ENCODE measurements at places on chromosomes 5 and 9. TPM values are rescaled to one million over a fixed set of nuclear protein-coding genes. Genes with fewer than 3 reads are reported as not detected.
A peak's percentile ranks its signal among the peaks of the same experiment; 100 is the strongest.

- peak; percentile 81 for DNase-seq
Measured at GRCh38 chr9:86637515-86637914, 283.3 kb upstream of the TUT7 start.

DNA sequence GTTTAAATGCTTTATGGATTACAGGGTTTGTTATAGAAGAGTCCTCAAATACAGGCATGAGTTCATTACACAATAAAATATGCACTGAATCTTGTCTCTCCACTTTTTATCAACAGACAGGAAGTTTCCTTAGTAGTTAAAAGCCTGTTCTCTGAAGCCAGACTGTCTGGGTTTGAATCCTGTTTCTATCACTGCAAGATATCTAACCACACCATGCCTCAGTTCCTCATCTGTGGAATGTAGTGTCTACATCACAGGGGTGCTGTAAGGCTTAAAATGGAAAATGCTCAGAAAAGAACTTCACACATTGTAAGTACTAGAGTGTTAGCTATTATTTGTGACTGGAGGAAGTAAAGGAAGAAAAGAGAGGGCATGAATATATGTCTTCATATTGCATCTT, 9.3 kb downstream of the LIX1 start:
- no peak for DNase-seq

DNA sequence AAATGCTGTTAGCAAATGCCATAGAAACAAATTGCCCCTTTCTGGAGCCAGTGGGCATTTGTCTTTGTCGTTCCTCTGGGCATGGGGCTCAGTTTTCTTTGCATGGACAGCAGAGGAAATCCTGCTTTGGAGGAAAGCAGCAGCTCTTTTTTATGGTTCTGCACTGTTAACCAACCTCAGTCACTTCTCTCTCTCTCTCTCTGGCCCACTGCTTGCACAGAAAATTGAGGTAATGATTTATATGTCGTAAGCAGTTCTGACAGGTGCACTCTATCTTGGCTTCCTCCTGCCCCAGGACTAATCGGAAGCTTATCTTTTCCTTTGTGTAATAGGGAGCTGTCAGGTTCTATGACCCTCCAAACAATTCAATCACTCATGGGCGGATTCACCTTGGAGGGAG, 159.6 kb upstream of the GPR151 start:
- DNase-seq = no peak

DNA sequence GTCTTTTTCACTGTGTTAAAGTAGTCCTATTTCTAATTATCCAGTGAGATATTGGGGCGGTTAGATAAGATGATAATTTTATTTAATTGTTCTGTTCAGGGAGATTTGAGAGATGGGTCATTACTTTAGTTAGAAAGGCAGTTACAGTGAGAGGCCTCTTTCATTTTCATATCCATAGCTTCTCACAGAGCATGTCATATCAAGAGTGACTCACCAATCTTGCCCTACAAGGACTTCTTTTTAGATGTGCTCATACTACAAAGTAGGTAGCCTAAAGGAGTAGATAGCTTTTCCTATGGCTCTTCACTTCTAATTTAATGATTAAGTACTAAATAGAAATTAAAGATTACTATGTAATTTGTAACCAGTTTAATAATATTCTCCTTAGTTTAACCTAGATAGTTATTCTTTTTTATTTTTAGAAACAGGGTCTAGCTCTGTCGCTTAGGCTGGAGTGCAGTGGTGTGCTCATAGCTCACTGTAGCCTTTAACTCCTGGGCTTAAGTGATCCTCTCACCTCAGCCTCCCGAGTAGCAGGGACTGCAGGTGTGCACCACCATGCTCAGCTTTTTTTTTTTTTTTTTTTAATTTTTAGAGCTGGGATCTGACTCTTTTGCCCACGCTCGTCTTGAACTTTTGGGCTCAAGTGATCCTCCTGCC, 71.0 kb downstream of the FER start:
- no peak for DNase-seq

- no peak for DNase-seq
Measured at GRCh38 chr5:142233083-142234032, 91.5 kb downstream of the SPRY4 start.

- DNase-seq = no peak
Measured at GRCh38 chr9:100640447-100641050, 62.7 kb downstream of the CAVIN4 start.

- DNase-seq = no peak
Measured at GRCh38 chr9:71690689-71691435, 77.5 kb downstream of the CEMIP2 start.

DNA sequence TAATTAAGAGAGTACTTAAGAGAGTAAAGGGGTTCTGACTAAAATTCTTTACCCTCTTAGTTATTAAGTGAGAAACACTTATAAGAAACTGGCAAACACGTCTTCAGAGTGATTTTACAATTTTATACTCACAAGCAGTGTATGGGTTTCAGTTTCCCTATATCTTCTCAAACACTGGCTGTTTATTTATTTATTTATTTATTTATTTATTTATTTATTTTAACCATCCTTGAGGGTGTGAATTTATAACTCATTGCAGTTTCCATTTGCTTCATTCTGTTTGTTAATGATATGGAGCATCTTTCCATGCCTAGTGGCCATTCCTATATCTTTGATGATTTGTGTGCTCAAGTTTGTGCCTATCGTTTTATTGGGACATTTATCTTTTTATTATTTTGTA, 68.0 kb upstream of the SGCD start:
- no peak for DNase-seq

GRCh38 chr5:31078956-31079355, 114.5 kb upstream of the CDH6 start:
- DNase-seq = no peak

- no peak for DNase-seq
Measured at GRCh38 chr9:20363233-20363632, 259.1 kb downstream of the MLLT3 start.

DNA sequence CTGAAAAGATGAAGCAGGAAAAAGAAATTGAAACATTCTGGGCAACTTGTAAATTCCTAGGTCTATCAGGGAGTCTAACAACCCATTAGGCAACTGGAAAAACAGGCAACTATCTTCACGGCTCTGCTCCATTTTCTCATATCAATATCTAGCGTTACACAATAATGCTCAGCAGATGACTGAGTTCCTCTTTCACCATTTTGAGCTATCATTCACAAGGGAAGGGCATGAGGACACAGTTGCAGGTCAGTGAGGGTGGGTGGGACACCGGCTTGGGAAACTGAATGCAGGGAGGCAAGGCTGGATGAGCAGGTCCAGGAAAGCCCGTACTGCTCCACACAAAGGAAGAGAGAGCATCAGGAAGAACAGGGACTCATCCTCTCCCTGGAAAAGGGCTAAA, 67.0 kb downstream of the FRMD3 start:
- DNase-seq = no peak

DNA sequence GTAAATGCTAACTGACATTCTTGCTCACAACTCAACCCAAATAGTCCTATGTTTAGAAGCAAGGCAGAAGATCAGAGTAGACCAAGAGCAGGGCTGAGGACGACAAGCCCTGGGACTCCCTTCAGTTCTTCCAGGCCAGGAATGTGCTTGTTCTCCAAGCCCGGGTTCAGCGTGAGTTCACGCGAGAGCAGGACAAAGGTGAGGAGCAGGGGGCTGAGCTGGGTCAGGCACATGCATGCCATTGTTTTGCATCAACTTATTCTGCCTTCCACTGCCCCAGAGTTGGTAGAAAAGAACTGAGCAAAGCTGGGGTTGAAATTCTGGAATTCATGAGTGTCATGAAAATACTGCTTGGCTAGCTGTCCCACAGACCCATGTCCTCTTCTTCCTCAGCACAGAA, 206.5 kb downstream of the PAX5 start:
- DNase-seq = no peak

DNA sequence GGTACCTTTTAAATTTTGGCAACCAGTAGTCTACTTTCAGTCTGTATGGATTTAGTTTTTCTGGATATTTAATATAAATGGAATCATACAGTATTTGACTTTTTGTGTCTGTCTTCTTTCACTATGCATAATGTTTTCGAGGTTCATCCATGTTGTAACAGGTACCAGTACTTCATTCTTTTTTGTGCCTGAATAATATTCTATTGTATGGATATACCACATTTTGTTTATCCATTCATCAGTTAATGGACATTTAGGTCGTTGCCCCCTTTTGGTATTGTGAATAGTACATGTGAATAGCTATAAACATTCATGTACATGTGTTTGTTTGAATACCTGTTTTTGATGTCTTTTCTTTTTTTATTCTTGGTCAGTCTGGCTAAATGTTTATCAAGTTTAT, 19.1 kb upstream of the TBCA start:
- DNase-seq = no peak

DNA sequence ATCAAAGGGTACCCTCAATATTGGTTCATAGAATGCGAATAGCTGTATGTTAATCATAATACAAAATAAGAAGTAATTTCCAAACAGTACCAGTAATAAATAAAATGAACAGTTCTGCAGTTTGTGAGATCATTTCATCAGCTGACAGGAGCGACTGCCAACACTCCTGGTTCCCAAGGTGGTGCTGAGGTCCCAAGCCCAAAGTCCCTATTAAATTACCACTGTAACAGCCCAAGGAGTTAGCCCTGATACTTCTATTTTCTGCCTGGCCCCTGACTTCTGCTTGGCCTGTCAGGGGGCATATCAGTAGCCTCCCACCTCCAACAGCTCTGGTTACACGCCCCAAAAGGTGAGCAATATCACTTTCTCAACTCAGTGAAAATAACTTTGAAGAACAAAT, 47.1 kb downstream of the ANKH start:
- DNase-seq = no peak

DNA sequence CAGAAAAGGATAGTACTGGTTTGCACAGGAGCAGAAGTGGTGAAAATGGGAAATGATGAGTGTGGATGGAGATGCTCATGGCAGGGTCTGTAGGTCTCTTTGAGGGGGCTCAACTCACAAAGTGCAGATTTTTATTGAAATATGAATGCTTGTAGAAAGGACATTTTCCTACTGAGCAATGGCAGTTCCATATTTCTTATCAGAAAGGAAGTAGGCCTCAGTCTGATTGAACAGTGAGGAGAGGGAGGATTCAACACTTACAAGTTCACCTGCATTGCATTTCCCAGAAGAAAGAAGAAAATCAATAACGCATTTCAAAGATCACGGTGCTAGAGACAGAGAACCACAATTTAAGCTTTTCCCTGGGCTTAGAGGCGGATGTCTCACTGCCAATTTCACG, 49.2 kb downstream of the ANXA2R start:
- DNase-seq = no peak

GRCh38 chr5:109550077-109550476, 139.7 kb upstream of the MAN2A1 start:
- no peak for DNase-seq

- DNase-seq = peak; percentile 61
Measured at GRCh38 chr9:19229595-19230354, 718 bp upstream of the DENND4C start.

- DNase-seq = peak; percentile 96
Measured at GRCh38 chr9:126781186-126782052, 23.4 kb upstream of the ZBTB43 start.

GRCh38 chr9:125183561-125183960, 6.0 kb downstream of the PPP6C start:
- DNase-seq = no peak

DNA sequence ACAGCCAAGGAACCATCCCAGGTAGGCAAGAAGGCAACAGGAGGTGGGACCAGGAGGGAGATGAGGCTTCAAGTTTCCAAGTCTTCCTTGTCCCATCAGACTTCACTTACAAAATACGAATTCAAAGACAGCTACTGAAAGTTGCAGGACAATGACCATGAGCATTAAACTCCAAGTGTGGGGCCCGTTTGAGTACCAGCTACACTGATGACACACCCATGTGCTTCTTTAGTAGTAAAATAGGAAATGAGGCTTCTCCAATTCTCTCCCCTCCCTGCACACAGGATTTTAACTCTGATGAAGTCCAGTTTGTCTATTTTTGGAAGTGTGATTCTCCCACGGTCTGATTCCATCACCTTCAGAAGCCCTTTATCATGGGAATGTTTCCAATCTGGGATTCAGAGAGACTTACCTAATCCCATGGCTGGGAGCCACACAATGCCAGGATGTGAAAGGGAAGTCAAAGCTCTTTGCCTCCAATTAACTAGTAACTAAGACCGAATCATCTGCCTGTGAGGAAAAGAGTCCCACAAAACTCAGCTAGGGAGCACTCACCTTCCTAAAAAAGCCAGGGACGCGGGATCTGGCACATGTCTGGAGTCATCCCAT, 222.8 kb upstream of the MSX2 start:
- no peak for DNase-seq

DNA sequence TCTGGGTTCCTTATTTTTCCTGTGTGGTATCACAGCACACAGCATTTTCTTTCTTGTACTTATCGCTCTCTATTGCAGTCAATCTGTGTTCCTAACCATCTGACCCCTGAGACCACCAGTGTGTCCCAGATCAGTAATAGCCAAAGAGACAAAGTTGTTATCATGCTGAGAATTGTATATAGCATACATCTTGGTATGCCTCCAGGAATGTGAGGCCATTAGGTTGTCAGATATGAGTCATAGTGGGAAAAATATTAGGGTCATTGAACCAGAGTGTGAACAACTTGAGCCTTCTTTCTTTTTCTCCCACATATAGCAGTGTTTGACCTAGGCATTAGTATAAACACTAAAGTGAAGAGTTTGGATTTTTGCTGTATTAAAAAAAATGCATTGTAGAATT, 106.3 kb downstream of the NDUFAF2 start:
- DNase-seq = no peak

- DNase-seq = no peak
Measured at GRCh38 chr5:56166671-56167385, 66.3 kb downstream of the ANKRD55 start.

DNA sequence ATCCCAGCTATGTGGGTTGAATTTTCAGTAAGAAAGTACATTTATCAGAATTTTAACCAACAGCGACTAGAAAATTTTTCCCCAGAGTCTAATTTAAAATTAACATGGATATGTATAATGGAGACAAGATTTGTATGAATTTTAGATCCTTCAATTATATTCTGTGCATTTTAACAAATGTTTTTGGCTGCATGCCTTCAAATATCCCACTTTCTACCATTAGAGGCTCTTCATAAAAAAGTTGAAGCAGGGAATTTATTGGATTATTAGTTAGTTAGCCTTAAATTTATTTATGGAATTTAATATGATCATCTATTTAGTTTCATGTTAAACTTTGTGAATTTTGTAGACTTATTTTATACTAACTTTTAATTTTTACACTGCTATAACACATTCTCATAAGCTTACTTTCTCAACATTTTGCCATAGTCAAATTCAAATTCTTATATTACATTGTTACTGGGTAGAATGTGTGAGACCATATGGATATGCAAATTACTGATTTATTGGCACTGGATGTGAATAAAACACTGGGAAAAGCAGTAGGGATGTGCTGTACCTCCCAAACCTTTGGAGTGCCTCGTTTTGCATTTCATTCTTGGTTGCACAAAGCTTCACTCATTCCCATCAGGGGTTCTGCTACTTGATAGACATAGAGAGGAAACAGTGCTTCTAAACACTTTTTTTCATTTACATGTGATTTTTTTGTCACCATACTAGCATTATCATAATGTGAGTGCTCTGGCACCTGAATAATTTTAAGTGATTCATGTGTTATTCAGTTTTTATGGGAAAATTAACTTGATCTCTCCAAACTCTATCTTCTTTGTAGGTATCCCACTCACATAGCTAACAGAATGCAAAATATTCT, 491.8 kb upstream of the COX7C start:
- no peak for DNase-seq

The SGCD gene
- total RNA-seq = 1.2 TPM

The GARIN3 gene
- total RNA-seq = not detected

The ADGRV1 gene
- total RNA-seq = 23.1 TPM

The PPP6C gene
- total RNA-seq = 46.0 TPM

The TRPM6 gene
- total RNA-seq = 1.9 TPM
